ENCODE measurements at places on chromosomes 1 and 21.

DNA sequence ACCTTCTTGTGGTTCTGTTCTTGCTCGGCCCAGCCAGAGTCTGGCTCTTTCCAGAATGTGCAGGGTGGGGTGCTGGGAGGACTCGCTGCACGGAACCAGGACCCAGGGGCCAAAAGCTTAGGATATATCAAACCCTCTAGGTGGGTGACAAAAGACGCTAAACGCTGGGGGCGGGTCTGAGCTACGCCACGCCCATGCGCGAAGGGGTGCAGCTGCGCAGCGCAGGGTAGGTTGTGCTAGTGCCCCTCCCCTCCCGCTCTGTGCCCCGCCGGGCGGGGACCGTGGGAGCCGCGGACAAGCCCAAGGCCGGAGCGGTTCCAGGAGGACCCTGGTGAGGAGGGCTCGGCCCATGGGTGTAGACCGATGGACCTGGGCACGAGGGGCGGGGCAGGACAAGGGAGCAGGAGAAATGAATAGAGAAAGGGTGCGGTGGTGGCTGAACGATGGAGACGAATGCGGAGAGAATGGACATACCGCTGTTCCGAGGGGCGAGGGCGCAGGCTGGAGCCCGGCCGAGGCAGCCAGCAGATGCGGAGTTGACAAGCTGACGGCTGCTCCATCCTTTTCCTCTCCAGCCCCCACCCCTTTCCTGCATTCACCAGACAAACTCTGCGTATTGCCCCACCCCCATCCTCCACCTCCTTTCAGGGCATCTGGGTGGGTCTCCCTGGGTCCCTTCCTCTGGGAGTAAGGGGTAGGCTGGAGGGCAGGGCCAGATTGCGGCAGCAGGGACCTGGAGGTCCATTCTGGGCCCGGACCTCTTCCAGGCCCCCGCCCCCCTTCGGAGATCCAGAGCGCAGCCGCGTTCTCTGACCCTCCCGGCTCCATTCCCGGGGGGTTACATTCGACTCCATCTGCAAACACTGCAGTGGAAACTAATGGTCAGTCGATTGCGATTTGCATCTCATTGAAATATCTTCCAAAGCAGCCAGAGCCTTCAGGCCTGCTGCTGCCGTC, at the start of gene RUSC1:
RUSC1 (plus strand) TSS at position 234 of the 957 bp plus-strand sequence. CDS start 880 bp downstream, outside the sequence.
- no peak for DNase-seq

- DNase-seq = no peak
These were observed 7.9 kb upstream of the DISC1 start for GRCh38 chr1:231618609-231619256.

DNA sequence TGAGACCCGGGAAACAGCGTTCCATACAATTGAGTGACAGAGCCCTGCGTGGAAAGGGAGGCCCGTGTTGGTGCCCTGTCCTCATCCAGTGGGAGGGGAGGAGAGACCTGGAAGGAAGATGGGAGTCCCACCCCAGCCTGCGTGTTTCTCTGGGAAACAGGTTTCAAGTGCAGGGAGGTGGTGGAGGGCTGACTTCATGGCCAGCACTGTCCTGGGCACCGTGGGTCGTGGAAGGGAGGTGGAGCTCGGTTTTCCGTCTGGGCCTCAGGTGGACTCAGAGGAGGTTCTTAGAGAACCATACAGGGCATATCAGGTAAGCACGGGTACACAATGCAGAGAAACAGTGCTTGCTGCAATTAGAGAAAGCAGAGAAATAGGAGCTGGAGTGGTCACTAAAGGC, 222.6 kb downstream of the CAMTA1 start:
- no peak for DNase-seq

DNA sequence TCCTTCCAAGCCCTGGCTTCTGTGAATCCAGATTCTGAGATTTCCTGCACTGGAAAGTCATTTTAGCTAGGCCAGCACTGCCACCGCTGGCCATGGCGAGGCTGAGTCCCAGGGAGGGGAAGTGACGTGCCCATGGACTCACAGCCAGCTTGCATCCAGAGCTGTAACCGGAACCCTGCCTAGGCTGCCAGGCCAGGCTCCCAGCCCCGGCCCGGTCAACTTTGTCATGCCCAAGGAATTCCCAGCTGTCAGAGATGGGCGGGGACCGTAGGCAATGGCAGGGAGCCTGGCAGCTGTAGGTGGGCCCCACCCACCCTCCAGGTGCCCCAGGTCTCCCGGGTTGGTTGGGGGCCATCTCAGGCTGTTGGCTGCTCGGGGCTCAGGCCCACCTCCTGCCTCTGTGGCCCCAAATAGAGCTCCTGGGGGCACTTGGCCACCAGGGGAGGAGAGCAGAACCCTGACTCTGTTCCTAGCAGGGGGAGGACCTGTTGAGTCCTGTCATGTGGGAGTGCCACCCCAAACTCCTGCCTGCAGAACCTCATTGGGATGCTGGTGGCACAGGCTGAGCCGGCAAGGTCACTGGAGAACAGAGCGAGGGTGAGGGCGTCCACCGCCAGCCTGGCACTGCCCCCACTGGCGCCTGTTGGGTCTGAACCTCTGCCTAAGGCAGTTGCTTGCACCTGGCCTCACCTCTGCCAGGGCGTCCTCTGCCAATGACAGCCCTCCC, 57.8 kb downstream of the FOXO6 start:
- DNase-seq = peak; percentile 91

- DNase-seq = no peak
These were observed 9.2 kb upstream of the DENND2D start for GRCh38 chr1:111209622-111210021.

DNA sequence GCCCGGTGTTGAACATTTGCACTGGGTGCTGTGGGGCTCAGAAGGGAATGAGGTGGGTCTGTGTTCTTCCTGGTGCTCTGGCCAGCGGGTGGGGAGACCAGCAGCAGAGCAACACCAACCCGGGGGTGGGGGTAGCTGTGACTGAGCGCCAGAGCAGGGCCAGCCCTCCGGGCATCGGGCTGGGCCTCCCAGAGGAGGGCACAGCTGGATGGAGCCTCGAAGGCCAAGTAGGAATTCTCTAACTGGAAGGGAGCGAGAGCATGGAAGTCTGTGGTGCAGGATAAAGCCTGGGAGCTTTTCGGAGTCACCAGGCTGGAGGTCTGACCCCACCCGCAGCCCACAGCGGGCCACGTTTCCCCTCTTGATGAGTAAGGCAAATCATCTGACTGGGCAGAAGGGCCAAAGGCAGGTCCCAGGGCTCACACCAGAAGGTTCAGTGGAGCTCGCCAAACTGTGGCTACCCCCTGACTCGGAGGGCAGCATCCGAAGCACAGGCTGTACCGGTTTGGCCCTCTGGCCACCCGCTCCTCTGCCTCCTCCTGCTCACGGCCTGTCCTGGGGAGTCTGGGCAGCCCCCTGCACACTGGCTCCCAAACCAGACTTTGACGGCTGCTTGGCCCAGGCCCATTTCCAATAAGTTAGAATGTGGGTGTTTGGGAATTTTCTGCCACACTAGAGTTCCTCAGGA, 18.8 kb downstream of the SLC1A7 start:
- no peak for DNase-seq

DNA sequence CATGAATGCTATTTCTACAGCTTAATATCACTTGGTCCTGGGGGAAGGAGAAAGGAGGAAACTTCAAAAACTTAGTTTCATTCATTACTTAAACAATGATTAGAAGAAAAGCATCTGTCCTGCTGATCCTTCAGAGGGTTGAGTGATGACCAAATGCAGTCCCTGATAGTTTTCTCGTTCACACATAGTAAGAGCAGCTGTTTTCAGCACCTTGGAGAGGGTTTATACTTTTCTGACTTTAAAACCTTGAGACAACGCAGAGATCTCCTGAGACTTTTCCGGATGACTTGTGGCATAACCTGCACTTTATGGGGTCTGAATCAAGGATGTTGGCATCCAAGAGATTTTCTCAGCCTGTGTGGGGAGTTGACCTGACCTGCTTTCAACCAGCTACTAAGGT, 94.0 kb upstream of the KCND3 start:
- DNase-seq = no peak

DNA sequence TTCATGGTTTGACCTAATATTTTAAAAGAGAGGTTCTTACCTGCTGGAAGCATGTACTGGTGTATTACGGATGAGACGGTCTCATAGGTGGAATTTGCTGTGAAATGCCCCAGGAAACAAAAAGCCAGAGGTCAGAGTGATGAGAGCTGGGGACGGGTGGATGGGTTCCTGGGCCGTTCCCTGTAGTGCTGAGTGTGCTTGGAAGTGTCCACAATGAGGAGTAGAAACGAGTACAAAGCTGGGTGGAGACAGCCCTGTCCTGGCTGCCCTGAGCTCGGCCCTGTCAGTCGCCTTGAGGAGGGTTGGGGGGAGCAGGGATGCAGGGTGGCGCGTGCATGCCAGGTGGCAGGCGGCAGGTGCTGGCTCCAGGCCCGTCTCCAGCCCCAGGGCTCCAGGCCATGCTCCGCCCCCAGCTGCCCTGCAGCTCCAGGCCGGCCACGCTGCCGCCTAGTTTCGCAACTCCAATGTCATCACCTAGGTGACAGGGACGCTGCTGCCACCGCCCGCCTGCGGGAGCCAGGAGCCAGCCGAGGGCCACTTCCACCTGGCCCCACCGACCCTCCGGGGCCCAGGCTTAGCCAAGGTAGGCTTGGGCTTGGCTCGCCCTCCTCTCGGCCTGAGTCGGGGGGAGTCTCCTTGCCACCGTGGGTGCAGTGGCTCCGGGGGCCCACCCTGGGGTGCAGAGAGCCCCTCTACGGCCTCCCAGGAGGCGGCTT, 16.4 kb downstream of the TP73 start:
- no peak for DNase-seq

GRCh38 chr1:215768303-215768702, 201.2 kb downstream of the KCTD3 start:
- no peak for DNase-seq

GRCh38 chr1:23809751-23810171, 9.2 kb upstream of the GALE start:
- no peak for DNase-seq

- no peak for DNase-seq
These were observed 12.1 kb upstream of the RNF223 start for GRCh38 chr1:1085911-1086841.

GRCh38 chr21:36858320-36858957, 108.0 kb downstream of the HLCS start:
- no peak for DNase-seq

DNA sequence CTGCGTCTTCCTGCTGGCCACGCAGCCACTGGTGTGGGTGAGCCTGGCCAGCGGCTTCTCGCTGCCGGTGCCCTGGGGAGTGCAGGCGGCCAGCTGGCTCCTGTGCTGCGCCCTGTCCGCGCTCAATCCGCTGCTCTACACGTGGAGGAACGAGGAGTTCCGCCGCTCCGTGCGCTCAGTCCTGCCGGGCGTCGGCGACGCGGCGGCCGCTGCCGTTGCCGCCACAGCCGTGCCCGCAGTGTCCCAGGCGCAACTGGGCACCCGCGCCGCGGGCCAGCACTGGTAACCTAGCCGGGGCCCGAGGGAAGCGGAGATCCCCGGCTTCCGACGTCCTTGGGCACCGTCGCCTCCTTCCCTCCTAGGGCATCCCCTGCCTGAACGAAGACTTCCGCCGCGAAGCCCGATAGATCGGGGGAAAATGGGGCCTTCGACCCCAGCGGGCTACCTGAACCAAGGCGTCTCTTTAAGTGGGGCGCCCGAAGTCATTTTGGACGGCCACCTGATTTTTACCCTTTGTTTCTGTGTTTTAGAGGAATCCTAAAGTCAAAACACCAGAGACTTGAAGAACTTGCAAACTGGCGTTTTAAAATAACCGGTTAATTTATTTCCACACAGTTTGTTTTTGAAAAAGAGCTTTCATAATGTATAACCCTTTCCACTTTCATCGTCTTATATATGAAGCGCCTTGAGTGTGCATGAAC, 2.0 kb downstream of the GPR88 start:
- no peak for DNase-seq

All from HS-27A (cell line).